ENCODE measurements at places on chromosomes 1 and 21. TPM values are rescaled to one million over a fixed set of nuclear protein-coding genes. Genes with fewer than 3 reads are reported as not detected.

DNA sequence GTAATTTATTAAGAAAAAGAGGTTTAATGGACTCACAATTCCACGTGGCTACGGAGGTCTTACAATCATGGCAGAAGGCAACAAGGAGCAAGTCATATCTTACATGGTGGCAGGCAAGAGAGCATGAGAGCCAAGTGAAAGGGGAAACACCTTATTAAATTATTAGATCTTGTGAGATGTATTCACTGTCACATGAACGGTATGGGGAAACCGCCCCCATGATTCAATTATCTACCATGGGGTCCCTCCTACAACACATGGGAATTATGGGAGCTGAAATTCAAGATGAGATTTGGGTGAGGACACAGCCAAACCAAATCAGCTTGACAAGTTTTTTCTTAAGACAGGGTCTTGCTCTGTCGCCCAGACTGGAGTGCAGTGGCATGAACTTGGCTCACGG is 14.3 kb downstream of the DAP3 start:
- DNase-seq: no peak

- no peak for DNase-seq
Measured at GRCh38 chr1:206895837-206896242, 1.4 kb upstream of the IL24 start.

DNA sequence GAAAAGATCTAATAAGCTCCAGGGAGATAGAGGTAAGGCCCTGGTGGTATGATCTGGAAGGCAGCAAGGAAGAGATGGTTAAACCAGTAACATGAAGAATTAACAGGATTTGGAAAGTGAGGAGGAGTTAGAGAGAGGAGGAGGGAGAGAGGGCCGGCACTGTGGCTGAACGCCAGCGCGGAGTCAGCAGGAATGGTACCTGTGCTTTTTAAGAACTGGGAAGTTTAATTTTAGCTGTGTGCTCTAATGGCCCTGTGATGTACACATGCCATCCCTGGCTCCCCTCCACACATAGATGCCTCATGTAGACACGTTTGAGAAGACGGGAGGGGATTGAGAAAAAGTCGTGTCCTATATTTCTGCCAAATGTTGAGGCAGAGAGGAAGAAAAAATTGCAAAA is 13.8 kb upstream of the AVPR1B start:
- no peak for DNase-seq

DNA sequence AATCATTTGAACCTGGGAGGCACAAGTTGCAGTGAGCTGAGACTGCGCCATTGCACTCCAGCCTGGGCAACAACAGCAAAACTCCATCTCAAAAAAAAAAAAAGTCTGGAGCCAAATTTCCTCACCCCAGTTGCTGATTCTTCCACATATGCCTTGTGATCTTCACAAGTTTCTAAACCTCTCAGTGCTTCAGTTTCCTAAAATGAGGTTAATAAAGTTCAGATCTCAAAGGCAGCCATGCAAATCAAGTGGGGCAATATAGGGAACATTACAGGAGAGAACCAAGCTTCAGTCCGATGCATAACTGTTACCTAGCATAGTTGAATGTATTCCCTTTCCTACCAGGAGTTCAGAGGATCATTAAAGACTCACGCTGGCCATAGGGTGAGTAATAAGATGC is 4.8 kb downstream of the ITLN1 start:
- DNase-seq: no peak

- DNase-seq: no peak
Measured at GRCh38 chr1:115198938-115199337, 109.6 kb upstream of the TSPAN2 start.

DNA sequence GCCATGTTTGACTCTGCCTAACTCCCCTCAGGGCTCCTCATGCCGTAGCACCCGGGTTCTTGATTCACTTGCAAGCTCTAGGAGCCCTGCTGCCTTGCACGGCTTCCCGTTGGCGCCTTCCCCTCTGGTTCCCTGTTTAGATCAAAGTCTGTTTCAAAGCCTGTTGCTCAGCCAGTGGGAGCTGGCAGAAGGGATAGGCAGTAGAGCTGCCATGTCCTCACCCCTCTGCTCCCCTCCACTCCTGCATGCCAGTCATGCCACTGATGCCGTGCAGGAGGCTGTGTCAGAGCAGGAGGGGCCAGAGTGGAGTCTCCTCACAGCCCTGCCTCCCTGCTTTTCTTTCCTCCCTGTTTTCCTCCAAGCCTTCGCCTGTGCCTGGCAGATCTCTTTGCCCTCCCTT is 26.5 kb downstream of the HMGCS2 start:
- DNase-seq: no peak

DNA sequence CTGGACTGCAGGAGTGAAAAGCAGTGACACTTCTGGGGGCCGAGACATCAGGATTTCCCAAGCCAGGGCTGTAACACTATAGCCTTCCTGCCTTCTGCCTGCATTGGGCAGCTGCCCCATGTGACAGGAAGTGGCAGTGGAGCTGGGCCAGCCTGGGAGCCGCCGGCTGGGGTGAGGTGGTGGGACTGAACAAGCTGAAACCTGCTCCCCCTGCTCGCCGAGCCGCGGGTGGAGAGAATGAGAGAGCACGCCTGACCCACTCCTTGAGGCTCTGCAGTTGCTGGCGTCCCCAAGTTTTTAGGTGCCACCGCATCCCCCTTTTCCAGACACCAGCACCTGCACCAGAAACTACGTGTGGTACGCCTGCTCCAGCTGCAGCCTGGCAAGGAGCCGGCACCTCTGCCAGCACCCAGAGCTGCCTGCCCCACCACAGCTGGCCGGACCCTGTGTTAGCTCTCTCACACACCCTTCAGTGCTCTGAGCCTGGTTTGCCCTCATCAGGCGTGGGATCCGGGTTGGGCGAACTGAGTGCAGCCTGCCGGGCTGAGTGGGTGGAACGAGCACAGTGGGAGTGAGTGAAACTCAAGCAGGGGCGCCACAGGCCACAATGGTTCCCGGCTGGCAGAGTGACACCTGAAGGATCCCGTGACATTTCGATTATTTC is 119.4 kb downstream of the AKT3 start:
- peak; percentile 12 for DNase-seq

DNA sequence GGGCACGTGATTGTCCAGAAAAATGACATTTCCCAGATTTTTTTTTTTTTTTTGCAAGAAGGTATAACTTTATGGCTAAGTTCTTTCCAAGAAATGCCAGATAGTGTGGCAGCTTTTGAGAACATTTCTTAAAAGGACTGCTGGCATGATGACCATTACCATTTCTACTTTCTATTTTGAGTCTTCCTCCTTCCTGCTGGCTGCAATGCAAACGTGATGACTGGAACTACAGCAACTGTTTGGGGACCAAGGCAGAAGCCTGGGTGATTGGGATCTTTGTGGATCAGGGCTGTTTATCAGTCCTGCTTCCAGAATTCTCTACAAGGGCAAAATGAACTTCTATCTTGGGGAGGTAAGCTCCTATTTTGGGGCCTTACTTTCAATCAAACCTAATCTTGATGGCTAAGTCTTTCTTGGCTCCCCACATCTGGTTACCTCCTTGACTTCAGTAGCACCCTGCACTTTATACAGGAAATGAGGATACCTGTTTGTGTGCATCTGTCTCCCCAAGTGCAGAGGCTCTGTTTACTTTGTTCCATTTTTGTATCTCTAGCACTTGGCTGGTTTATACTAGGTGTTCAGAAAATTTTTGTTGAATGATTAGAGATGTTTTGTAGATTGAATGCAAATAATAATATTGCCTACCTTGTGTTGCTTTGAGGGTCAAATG is 3.7 kb upstream of the DDX20 start:
- DNase-seq: no peak

DNA sequence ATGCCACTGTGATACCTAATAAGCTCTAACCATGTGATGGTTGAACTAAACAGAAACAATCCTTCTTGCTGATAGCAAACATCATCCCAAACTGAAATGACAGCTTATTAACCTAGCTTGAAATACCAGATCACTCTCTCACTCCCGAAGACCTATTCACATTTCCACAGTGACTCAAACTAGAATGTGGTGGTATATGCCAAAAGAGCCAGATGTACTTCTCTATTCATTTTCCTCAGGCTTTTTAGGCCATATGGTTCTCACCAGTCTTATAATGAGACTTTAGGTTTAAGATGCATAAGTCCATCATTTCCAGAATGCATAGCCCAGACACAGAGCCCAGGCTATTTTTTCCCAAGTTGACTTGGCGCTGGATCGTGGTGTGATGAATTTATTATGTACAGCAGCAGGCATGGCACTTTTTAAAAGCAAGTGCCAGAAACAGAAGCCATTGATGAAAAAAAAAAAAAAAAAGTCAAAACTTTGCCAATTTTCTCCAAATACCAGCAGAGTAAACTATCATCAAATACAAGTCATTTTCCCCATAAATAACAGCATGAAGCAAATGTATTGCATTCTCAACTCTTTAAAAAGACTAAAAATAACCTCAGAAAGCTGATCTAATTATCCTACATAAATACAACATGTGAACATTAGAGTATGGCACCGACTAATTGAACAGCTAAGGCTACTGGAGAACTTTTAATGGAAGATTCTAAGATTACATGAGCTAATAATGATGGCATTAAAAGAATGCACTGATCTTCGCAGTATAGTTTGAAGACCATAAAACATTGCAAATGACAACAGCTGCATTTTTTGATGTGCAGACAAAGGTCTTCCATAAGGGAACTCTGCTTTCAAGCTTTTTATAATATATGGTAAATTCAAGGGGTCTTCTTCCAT is 365.4 kb downstream of the LRRIQ3 start:
- no peak for DNase-seq

The VWA5B1 gene
- total RNA-seq: not detected

The NIBAN1 gene
- total RNA-seq: 27.6 TPM

- DNase-seq: no peak
Measured at GRCh38 chr1:55185832-55186231, 29.3 kb downstream of the USP24 start.

- DNase-seq: no peak
Measured at GRCh38 chr1:59967141-59967697, 40.6 kb upstream of the CYP2J2 start.

The PLA2G4A gene
- total RNA-seq: 0.47 TPM

DNA sequence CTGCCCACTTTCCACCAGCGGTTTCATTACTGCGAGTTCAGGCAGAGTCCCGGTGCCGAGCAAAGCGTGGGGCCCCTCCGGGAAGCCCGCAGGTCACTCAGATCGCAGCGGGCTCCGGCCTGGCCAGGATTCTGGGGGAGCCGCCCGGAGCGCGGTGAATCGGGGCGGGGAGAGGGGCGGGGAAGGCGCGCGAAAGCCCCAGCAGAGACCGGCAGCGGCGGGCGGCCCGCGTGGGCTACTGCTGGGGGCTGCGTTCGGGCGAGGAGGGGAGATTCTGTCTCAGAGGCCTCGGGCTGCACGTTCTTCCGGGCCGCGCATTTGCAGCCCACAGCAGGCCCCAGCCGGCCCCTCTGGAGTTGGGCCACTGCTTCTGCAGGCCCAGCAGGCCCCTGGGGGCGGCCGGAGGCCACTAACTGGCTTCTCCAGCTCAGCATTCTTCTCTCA is 64.7 kb downstream of the SCCPDH start:
- no peak for DNase-seq

DNA sequence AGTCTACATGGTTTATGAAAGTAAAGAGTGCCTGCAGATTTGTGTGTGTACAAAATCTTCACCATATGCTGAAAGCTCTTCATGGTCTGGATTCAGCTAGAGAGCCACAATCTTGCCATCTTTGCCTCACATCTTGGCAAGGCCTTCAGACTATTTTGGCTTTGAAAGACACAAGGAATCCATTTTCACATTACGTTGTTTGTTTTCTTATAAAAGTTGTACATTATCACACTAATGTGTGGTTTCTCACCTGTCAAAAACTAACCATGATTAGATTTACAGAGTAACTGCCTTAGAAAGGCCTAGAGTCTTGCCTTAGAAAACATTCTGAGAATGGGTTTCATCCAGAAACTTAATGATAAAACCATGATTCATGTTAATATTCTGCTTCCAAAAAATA is 494.6 kb downstream of the NEGR1 start:
- no peak for DNase-seq

DNA sequence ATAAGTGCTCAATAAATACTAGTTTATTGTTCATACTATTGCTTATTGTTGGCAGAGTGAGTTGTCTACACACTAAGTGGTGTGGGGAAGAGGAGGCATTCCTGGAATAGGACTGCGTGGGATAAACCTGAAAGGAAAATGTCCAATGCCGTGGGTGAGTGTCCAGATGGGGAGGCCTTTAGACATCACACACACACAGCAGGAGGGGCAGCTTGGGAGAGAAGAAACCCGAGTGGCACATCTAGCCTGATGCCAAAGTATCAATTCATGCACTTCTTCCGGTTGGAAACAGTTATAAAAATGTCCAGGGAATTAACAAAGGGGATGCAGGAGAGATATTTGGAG is 27.3 kb downstream of the CCN1 start:
- DNase-seq: peak; percentile 29

- peak; percentile 94 for DNase-seq
Measured at GRCh38 chr1:185646202-185646683, 87.9 kb upstream of the HMCN1 start.

DNA sequence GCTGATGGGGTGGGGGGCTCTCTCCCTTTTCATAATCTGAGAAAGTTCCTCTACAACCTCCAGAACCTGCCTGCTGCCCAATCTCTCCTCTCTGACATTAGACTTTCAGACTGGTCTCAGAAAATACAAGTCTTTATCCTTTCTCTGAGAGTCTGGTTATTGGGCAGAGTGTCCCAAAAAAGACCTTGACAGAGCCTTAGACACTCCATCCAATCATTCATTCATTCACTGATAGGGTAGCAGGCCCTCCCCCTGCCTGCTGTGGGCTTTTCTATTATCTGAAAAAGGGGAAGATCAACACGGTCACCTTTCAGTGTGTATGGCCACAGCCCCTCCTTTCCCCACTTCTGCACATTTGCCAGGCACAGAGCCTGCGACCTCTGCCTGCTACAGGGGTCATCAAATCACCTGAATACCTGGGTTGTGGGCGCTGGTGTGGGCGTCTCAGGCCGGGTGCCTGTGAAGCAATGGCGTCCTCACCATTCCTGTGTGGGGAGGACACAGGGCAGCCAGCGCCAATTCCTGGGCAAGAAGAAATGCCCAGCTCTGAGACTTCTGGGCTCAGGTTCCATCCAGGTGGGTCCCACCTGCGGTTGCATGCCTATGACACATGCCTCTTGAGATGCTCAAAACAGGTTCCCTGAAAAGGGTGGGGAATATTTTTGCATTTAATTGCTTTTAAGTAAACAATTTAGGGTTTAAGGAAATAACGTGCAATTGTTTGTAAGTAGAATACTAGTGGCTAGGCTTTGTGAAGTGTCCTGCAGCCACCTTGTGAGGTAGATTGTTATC is 52.8 kb downstream of the ELK4 start:
- no peak for DNase-seq

The RGSL1 gene
- total RNA-seq: not detected

- no peak for DNase-seq
Measured at GRCh38 chr1:229293528-229294204, 22.8 kb downstream of the RAB4A start.

The LRP8 gene
- 65.3 TPM for total RNA-seq

DNA sequence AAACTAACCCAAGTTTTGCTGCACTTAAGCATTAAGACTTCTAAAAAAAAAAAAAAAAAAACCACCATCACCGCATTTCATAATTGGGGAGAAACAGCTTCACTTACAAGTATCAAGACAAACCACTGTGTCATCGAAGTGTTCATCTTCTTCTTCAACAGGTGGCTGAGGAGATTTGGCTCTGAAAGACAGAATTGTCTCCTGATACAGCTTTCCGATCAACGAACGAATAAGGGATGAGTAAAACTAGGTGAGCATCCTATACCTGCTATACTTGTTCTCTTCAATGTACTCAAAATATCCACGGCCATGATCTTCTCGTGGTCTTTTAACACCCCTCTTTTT is 2.0 kb downstream of the HNRNPU start:
- DNase-seq: peak; percentile 31

- no peak for DNase-seq
Measured at GRCh38 chr1:164991763-164992314, 364.7 kb downstream of the LMX1A start.

GRCh38 chr1:7942214-7942921 is 1.7 kb upstream of the TNFRSF9 start:
- DNase-seq: no peak

The TBX19 gene
- not detected for total RNA-seq

All from HT1080 (cell line).